ENCODE measurements at places on chromosomes 1 and 21.

- no peak for DNase-seq
Observed at GRCh38 chr1:17594690-17595601, 55.4 kb downstream of the ARHGEF10L start.

- peak; percentile 64 for DNase-seq
Observed at GRCh38 chr1:228150461-228151179, 890 bp downstream of the GJC2 start.

DNA sequence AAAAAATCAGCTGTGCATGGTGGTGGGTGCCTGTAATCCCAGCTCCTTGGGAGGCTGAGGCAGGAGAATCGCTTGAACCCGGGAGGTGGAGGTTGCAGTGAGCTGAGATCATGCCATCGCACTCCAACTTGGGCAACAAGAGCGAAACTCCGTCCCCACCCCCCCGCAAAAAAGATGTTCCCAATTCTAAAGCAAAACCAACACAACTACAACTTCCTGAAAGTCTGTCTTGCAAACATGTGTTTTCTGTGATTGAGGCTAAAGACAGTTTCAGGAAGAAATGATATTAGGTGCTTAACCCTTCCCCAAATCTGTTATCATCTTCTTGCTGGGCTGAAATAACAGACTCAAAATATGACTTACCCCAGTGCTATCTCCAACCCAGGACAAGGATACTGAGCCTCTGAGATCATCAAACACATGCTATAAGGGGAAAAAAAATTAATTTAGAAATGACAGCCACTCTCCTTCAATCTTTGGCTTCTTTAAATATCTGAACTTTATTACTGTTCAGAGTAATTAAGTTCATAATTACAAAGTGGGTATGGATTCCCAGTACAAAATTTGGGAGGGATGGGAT lies 28.5 kb downstream of the SORT1 start:
- DNase-seq, result no peak

GRCh38 chr1:15246960-15247614 lies at the start of gene FHAD1:
Gene FHAD1 (plus strand): TSS chr1:15247223. CDS start chr1:15251785, 4,562 bp downstream.
- DNase-seq, result peak; percentile 27

DNA sequence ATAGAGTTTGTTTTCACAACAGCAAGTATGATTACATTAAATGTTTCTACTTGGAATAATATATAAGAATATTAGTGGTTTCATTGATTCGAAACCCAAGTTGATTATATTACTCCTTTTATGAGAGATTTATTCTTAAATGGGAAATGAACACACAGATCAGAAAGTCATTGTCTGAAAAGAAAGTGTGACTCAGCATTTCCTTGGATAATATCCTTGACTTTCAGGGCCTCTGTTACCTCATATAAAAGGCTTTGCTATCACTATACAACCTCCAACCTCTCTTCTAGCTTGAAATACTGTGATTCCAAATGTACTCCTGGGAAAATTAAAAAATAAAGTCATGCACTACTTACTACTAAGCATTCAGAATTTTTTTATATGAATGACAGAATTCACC lies 295.3 kb upstream of the LYPLAL1 start:
- DNase-seq, result no peak

DNA sequence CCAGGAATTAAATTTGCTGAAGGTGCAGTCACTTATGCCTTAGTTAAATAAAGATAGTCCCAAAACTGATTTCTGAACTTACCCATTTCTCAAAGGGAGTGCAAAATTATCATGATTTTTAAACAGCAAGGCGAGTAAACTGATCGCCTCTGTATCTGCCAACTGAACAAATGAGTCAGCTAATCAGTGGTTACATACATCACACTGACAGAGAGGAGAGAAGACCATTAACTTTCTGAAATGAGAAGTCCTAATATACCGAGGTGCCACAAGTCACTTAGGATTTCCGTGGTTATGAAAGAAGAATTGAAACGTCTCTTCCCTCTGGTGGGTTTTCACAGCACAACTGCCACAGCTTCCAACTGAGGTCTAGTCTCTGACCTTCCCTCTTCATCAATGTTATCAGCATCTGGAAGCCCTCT lies 400.7 kb downstream of the SMYD3 start:
- DNase-seq, result no peak

- no peak for DNase-seq
Observed at GRCh38 chr1:29975036-29975694, 738.8 kb downstream of the PTPRU start.

DNA sequence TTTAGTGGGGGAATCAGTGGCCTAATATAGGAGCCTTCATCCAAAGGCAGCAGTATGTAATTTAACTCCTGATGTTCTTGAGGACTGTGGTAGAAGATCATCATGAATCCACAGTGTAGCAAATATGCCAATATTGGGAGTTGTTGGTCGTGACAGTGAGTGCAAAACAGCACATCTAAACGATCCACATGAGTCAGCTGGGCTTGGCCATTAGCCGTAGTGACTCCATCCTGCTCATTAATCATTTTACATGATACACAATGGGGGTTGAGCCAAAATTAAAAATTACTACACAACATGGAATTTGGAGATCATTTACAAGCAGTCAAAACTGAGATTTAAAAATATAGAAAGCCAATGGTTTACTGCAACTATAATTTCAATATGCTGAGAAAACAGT lies 653.9 kb upstream of the CAMK1G start:
- DNase-seq, result no peak

- no peak for DNase-seq
Observed at GRCh38 chr1:17409391-17409811, 30.1 kb downstream of the RCC2 start.

DNA sequence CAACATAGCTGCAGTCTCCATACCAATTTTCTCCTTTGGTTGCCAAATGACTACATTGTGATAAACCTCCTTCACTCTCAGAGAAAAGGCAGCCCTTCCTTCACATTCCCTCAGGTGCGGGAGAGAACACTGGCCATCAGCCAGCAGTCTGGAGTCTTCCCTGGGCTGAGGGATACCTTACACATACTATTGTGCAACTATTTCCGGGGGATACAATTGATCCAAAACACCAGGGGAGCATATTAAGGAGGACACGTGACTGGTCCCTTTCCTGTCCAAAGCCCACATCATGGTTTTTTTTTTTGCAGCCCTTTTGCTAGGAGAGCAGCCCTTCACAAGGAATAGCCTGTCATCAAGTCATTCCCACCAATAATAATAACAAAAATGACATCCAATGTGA lies 172.1 kb upstream of the ZRANB2 start:
- DNase-seq, result no peak

DNA sequence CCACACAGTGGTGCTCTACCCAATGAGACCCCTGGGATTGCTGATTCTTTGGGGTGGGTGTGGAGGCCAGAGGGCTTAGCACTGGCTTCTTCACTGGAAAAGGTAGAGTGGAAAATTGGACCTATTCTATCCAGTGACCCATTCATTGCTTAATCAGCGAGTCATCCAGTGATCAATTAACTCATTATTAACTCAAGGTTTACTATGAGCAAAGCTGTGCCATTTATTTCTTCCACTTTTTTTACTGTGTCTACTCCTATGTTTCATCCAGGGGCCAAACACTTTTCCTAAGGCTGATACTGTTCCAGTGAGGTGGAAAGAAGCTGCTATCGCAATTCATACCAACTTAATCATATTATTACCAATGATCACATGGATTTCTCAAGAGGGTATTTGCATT lies 363.9 kb downstream of the RPS6KC1 start:
- DNase-seq, result no peak

GRCh38 chr1:216779686-216780085 lies 56.5 kb upstream of the ESRRG start:
- DNase-seq, result no peak

DNA sequence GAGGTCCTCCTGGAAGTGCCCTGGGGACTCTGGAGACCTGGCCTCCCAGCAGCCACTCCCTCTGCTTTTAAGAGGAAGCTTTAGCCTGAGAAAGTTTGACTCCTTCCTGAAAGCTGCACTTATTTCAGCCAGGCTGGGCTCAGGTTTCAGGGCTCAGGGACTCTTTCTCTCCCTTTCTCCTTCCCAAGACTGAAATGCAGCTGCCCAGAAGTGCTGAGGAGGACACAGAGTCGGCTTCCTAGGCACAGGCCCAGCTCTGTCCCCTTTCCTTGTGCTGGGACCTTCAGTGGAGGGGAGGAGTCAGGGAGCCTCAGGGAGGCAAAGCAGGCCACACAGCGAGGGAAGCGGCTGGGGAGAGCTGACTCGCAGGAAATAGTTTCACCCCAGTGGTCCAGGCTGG lies 137.3 kb downstream of the NAV1 start:
- DNase-seq, result peak; percentile 32

DNA sequence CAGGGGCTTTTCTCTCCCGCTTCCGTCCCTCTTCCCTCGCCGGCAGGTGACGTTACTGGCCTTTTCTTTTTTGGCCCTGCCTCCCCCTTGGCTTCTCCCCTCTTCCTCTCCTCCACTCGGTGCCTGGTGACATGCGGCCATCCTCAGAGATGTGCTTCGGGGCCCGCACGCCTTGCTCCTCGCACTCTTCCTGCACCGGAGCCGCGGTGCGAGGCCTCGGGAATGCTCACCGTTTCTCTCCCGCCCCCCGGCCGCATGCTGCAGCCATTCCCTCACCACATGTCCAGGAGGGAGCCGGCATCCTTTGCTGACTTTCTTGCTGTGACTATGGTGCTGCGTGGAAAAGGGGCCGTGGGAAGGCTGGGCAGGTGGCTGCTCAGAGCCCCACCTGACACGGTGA lies 39.3 kb downstream of the PDE9A start:
- DNase-seq, result no peak

GRCh38 chr21:46618738-46619379 lies 14.0 kb upstream of the S100B start:
- DNase-seq, result no peak

GRCh38 chr1:159877695-159878444 lies 15.4 kb upstream of the VSIG8 start:
- no peak for DNase-seq

- no peak for DNase-seq
Observed at GRCh38 chr21:27423906-27424595, 457.2 kb upstream of the ADAMTS5 start.

- no peak for DNase-seq
Observed at GRCh38 chr1:29385966-29386365, 149.6 kb downstream of the PTPRU start.

DNA sequence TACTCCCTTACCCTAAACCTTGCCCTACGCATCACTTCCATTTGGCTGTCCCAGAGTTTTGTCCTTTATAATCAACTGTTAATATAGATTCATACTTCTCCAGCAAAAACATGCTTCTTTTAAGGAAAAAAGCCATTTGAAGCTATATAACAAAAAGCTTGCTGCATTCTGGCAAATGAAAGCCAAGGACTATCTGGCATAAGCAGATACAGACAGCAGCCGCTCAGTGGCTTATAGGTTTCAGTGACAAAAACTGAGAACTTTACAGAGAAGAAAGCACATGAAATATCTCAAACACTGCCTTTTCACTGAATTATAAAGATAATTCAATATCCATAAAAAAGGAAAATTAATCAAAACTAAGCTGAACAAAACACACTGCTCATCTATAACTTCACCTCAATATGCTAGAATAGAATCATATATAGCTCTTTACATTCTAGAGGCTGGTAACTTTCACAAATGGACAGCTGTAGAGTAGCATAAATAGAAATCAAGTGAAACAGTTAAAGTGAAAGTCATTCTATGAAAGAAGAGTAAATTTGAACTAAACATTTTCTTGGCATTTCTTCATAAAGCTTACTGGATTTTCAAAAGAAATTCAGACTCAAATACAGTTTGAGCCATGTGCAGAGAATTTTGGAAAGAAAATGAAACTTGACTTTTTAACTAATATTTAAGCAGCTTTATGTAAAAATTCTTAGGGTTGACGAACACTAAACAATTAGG lies 19.6 kb downstream of the CDC42BPA start:
- DNase-seq, result no peak

- no peak for DNase-seq
Observed at GRCh38 chr1:62765981-62766380, 18.0 kb upstream of the ATG4C start.

GRCh38 chr1:53144201-53144600 lies 1.8 kb upstream of the SLC1A7 start:
- DNase-seq, result no peak

GRCh38 chr1:75396745-75397144 lies 214.2 kb downstream of the SLC44A5 start:
- no peak for DNase-seq

DNA sequence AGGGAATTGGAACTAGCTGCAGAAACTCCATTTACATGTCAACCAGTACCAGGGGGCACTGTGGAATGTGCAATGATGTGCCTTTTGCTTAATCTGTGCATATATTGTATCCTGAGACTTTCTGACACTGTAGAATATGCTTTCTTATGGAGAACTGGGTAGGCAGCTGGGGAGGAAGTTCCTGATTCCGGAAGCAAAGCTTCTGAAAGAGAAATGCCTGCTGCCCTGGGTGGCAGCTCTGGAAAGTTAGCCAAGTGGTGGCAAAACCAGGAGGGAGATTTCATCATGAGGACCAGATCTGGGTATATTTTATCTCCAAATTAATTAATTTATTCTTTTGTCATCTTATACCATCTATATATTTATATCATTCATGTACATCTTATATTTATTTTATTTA lies 116.7 kb downstream of the XCL2 start:
- DNase-seq, result no peak

- no peak for DNase-seq
Observed at GRCh38 chr1:162568802-162569201, 7.3 kb downstream of the UAP1 start.

GRCh38 chr21:34869545-34869944 lies 179.6 kb downstream of the RUNX1 start:
- DNase-seq, result no peak

DNA sequence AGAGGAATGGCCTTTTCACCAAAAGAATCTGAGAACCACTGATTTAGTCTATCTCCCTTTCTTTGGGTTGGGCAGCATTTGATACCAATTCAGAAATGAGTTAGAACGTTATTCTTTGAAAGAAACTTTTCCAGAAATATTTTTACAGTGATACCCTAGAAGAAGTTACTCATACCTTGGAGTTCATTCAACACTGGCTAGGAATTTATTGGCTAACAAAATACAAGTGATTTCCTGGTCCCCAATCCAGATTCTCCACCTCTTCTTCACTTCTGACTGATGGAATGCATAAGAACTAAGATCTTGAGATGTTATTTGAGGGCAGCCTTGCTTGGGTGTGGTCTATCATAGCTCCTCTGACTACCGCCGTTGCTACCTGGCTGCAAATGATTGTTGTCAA lies 9.4 kb downstream of the C1orf162 start:
- DNase-seq, result no peak

GRCh38 chr1:171204296-171204695 lies 19.2 kb downstream of the FMO2 start:
- no peak for DNase-seq

DNA sequence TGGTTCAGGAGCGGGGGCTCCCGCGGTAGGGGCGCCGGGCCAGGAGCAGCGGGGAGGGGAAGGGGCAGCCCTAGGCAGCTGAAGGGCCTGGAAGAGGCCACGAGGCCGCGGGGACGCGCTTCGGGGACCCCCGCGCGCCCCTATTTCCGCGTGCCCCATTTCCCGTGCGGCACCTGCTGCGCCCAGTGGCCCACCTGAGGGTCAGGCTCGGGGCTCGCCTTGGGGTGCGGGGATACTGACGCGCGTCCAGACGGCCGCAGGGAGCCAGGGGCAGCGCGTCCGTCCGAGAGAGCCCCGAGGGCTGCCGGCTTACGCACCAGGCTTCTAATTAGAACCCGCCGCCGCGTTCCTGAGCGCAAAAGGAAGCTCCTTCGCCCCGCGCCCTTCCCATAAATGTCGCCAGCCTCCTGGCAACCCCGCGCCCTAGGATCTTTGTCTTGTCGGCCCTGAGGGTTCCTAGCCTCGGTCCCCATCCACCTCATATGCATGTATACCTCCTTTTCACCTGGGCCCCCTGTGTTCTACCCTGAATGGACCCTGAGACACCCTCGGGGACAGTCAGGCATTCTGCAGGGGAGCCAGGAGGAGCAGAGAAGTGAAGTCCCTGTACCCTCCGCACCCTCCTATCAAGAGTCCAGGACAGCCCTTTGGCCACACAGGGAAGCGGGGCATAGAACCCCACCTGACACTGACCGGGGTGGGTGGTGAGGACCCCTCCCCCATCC lies 1.8 kb downstream of the WNT3A start:
- DNase-seq, result no peak

All from skin of body (tissue), 3 donors.